ENCODE measurements at places on chromosomes 12 and 14. TPM values are rescaled to one million over a fixed set of nuclear protein-coding genes. Genes with fewer than 3 reads are reported as not detected.

OAS2 gene
- 8.3 TPM for total RNA-seq

NCKAP5L gene
- total RNA-seq = 25.1 TPM

SOAT2 gene
- total RNA-seq = not detected

MMP19 gene
- total RNA-seq = 37.2 TPM

CAPRIN2 gene
- 21.7 TPM for total RNA-seq

IL31 gene
- total RNA-seq = not detected

LRRC23 gene
- 7.3 TPM for total RNA-seq

ERBB3 gene
- total RNA-seq = 0.39 TPM

Measured in cardiac ventricle fibroblast (primary cell).